ENCODE measurements at places on chromosomes 12 and 14. TPM values are rescaled to one million over a fixed set of nuclear protein-coding genes. Genes with fewer than 3 reads are reported as not detected.

GRCh38 chr14:96167224-96168148, 37.2 kb upstream of the BDKRB2 start:
- DNase-seq = no peak

- no peak for DNase-seq
Observed at GRCh38 chr12:32178341-32179010, 71.8 kb downstream of the BICD1 start.

DNA sequence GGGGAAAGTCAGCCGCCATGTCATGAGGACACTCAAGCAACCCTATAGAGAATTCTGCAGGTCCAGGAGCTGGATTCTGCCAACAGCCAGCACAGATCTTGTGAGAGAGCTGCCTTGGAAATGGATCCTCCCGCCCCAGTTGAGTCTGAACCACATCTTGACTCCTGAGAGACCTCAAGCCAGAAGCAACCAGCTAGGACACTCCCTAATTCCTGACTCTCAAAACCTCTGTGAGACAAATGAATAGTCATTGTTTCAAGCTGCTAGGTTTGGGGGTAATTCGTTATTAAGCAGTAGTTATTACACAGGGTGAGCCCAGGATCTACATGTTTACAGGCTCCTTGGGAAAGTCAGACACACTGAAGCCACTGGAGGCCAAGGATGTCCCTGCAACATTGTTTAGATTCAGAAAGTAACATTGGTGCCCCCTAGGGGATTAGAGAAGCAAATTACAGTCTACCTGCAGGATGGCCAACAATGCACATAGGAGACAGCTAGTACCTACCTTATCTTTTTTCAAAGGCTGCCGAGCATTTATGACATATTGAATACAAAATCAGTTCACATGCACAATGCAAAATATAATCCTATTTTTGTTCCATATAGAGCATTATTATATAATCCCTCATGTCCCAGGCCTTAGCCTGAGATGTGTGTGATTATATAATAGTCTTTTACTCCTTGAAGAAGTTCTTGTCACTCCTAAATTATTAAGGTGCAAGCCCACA, 57.9 kb upstream of the FICD start:
- DNase-seq = no peak

Gene SYCP3
- not detected for total RNA-seq

GRCh38 chr14:59679872-59680271, 103.3 kb upstream of the CCDC175 start:
- DNase-seq = no peak

Gene GLT1D1
- 1.5 TPM for total RNA-seq

Gene ANO4
- 2.6 TPM for total RNA-seq

- no peak for DNase-seq
Observed at GRCh38 chr14:21054123-21054767, 3.4 kb upstream of the RNASE8 start.

DNA sequence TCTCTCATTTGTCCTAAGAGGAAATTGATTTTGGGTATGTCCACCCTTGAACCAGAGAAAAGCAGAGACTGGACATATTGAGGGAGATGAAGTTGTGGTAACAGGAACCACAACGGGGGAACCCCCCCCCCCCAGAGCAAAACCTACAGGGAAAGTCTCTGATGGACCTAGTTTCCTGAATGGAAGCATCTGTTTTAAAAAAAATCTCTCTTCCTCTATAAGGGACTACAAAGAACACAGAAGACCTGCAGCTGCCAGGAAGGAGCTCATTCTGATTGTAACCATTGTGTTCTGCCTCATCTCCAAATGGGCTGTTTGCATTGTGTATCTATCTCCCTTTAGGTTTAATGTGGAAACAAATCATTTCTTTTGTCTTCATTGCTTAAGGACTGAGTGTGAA, 13.4 kb downstream of the C1S start:
- DNase-seq = no peak

Gene OAS1
- total RNA-seq = 0.27 TPM
